ENCODE measurements at places on chromosomes 1 and 21.
A peak's percentile ranks its signal among the peaks of the same experiment; 100 is the strongest.

- H3K4me3 ChIP-seq, result no peak overlapping the region
- no peaks in the 10 kb centered on the region for H3K36me3 ChIP-seq
- H3K4me1 ChIP-seq, result peaks cover 4% of the 10 kb centered on the region
- no peaks in the 10 kb centered on the region for H3K27me3 ChIP-seq
Observed at GRCh38 chr1:56291374-56291919, 287.9 kb downstream of the PLPP3 start.

- H3K27ac ChIP-seq, result no peak overlapping the region
- no peak overlapping the region for H3K4me3 ChIP-seq
- no peaks in the 10 kb centered on the region for H3K27me3 ChIP-seq
- peaks cover 3% of the 10 kb centered on the region for H3K36me3 ChIP-seq
- peaks cover 9% of the 10 kb centered on the region for H3K4me1 ChIP-seq
- DNase-seq, result no peak
Observed at GRCh38 chr1:112905395-112906149, 50.4 kb downstream of the SLC16A1 start.

DNA sequence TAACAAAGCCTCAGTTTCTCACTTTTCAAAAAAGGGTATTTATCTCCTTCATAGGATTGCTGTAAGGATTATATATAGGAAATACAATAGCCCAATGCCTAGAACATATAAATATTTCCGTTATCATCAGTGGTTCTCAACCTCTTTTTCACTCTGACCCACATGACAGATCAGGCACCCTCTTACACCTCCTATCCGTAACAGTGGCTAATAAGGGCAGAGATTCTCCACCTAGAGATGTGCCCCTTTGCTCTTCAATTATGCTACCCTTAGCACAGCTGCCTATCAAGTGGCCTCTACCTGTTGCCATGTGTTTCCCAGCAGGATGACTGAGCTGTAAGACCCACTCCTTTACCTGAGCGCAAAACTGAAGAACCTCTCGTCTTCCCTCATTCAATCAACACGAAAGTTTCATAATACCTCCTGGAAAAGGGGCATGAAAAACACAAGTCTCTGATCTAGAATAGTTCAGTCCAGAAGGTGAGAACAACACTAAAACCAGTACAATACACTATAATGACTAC is 10.5 kb downstream of the PUM1 start:
- DNase-seq, result no peak
- H3K4me1 ChIP-seq, result peaks cover 25% of the 10 kb centered on the region
- H3K4me3 ChIP-seq, result no peak overlapping the region
- peaks cover 30% of the 10 kb centered on the region for H3K36me3 ChIP-seq
- peak overlapping the region; percentile 6 for H3K27ac ChIP-seq
- no peaks in the 10 kb centered on the region for H3K27me3 ChIP-seq

DNA sequence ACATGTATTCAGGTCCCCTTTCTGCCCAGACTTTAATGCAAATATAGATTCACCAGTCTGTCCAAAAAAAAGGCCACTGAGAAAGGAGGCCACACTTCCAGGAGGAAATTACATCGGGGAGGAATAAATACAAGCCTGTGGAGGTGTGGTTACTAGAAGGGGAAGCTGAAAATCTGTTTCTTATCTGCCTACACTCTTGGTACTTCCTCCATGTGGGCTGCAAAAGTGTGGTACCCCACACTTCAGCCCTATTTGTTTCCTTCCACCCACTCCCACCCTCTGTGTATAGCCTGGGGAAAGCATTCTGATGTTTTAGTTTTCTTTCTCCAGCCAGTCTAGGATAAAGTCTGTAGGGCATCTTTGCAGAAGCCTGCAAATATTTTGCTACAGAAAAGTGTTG is 38.4 kb downstream of the UTP25 start:
- no peak for DNase-seq
- peaks cover 1% of the 10 kb centered on the region for H3K4me1 ChIP-seq
- H3K27me3 ChIP-seq, result peaks cover 25% of the 10 kb centered on the region
- H3K36me3 ChIP-seq, result no peaks in the 10 kb centered on the region

GRCh38 chr1:3910049-3910731 is 10.1 kb upstream of the C1orf174 start:
- no peak for DNase-seq
- H3K27ac ChIP-seq, result no peak overlapping the region
- H3K36me3 ChIP-seq, result no peaks in the 10 kb centered on the region
- peaks cover 1% of the 10 kb centered on the region for H3K4me1 ChIP-seq

- H3K27ac ChIP-seq, result peak overlapping the region; percentile 6
- H3K36me3 ChIP-seq, result peaks cover 14% of the 10 kb centered on the region
- no peak overlapping the region for H3K4me3 ChIP-seq
- H3K4me1 ChIP-seq, result peaks cover 10% of the 10 kb centered on the region
Observed at GRCh38 chr1:173934440-173934839, 17.3 kb upstream of the SERPINC1 start.

GRCh38 chr21:31845151-31845729 is 27.6 kb upstream of the HUNK start:
- no peak for DNase-seq
- no peak overlapping the region for H3K27ac ChIP-seq
- no peaks in the 10 kb centered on the region for H3K36me3 ChIP-seq
- H3K27me3 ChIP-seq, result peaks cover 6% of the 10 kb centered on the region
- H3K4me3 ChIP-seq, result no peak overlapping the region

DNA sequence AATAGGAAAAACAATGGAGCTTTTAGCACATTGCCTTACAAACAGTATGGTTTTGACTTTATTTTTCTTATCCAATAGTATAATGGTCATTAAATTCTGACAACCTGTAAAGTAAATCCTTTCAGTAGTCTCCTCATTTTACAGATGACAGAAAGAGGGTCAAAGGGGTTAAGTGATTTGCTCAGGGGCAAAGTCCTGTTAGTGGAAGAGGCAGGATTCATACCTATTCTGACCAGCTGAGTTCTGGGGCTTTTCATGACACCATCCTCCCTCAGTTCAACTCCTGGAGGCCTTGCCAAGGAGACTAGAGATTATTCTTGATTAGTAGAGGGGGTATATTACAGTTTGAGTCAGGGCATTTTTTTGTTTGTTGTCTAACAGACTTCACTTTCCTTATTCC is 278.7 kb upstream of the DUSP10 start:
- H3K4me3 ChIP-seq, result no peak overlapping the region
- peaks cover 2% of the 10 kb centered on the region for H3K4me1 ChIP-seq
- no peaks in the 10 kb centered on the region for H3K27me3 ChIP-seq
- DNase-seq, result no peak

DNA sequence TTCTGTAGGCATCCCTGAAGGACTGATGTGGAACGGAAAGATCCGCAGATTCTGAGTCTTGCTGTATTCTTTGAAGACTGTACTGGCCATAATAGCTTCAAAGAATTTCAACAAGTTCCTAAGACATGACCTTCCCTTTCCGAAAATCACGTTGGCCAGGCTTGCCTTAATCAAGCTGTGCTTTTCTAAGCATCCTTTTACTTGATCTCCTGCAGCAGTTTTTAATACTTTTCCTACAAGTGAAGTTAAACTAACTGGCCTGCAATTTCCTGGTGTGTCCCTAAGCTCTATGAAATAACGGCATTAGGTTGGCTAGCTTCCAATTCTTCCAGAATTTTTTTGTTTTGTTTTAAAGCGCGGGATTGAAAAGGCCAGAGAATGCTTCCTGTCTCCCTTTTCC is 40.3 kb downstream of the SPAG17 start:
- no peak overlapping the region for H3K27ac ChIP-seq
- H3K36me3 ChIP-seq, result no peaks in the 10 kb centered on the region
- H3K4me3 ChIP-seq, result no peak overlapping the region

Data from progenitor cell of endocrine pancreas (in vitro differentiated cells).